D721Med (cell line): ENCODE measurements at places on chromosomes 1 and 21.

DNA sequence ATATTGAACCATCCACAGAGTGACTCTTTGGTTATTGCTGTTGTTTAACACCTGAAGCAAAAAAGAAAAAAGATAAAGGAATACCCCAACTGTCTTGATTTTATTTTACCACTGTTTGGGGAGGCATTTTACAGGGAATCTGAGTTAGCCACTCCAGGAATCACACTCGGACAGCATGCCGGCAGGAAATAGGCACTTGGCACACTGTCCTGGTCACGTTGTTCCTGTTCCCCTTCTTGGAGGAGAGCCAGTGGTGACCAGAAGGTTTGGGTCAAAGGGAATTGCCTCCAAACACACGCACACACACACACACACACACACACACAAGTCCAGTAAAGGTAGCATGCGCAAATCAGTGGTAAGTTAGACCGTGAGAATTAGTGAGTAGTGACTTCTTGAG, 13.8 kb downstream of the RGS4 start:
- no peak for DNase-seq

DNA sequence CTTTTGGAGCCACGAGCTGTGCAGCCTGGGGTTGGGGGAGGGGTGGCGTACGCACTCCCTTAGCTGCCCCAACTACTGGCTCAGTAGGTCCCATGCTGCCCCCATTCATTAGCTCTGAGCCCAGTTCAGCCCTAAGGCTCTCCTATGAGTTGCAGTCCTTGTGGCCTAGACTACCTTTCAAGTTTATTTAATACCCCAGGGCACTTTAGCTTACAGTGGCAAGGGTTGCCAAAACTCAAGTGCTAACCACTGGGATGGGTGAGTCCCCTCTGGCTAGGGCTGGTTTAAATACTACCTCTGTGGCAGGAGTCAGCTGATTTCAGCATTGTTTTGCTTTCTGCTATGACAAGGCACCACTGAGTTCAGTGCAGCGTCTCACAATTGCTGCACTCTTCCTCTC, 118.2 kb downstream of the ODF2L start:
- DNase-seq = no peak

DNA sequence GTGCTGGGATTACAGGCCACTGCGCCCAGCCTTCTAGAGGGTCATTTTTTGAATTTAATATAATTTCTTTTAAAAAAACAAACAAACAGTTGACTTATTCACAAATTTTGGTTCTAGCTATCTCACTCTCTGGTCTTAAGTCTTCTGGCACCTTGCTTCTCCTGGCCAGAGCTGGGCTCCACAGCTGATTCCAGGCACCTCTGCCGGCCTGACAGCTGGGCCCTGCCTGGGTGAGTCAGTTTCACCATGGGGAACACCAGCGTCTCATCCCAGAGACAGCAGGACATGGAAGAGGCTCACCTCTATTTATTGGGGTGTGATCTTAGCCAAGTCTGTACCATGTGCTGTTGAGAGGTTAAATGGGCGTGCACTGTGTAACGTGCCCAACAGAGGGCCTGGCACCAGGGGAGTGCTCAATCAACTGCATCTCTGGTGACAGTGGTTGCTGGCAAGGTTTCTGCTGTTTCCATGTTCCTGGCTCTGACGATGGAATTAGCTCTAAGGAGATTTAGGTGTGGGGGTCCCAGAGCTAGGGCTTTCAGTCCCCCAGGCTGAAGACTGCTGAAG, 956 bp downstream of the CPLANE2 start:
- no peak for DNase-seq

- DNase-seq = no peak
Measured at GRCh38 chr1:160438935-160439334, 38.6 kb downstream of the VANGL2 start.

GRCh38 chr1:3917761-3918160, 17.7 kb upstream of the C1orf174 start:
- no peak for DNase-seq

GRCh38 chr1:229102741-229103391, 168.0 kb upstream of the RAB4A start:
- DNase-seq = no peak

GRCh38 chr21:16330082-16330907, 600.5 kb downstream of the USP25 start:
- DNase-seq = no peak

DNA sequence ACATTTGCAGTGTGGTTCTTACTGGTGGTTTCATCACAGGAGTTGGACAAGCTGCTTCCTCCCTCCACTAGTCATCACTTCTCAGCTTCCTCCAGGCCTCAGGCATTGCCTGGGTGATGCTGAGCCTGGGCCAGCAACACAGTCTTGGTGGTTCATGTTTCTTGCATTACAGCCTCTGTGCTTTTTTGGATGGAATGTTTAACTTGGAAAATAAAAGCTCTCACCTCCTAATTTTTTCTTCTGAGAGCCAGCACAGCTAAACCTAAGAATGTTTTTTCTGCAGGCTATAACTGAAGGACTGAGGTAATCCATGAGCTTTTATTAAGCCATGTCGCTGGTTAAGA, 66.1 kb upstream of the RHOU start:
- no peak for DNase-seq

DNA sequence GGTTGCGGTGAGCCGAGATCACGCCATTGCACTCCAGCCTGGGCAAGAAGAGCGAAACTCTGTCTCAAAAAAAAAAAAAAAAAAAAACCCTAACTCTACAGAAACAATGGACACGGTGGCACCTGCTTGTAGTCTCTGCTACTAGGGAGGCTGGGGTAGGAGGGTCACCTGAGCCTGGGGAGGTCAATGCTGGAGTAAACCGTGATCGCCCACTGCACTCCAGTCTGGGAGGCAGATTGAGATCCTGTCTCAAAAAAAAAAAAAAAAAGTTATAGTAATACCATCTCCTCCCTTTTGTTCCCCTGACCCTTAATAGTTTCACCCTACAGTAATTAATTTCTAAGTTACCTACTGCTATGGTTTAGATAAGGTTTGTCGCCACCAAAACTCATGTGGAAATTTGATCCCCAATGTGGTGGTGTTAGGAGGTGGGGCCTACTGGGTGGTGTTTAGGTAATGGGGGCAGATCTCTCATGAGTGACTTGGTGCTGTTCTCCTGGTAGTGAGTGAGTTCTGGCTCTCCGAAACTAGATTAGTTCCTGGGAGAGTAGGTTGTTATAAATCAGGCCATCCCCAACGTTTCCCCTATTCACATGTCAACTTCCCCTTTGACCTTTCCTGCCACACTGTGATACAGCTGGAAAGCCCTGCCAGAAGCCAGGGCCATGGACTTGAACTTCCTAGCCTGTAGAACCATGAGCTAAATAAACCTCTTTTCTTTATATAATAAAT, 9.8 kb downstream of the FBXO42 start:
- no peak for DNase-seq

DNA sequence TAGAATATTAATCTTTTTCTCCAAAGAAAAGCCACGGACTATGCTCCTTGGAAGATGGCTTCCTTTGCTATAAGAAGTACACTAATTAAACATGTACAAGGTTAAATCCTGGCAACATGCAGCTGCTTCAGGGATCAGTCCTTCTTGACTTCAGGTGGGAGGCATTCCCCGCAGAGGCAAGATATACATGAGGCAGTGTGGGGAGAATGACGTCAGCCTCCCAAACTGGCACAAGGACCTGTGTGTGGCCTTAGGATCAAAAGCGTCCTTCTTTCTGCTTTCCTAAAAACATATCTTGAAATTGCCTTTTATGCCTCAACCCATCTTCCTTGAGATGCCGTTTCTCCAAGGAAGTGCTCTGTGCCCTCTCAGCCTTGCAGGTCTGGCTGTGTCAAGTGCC, 90.3 kb downstream of the WLS start:
- DNase-seq = no peak
